ENCODE measurements at places on chromosomes 5 and 9. TPM values are rescaled to one million over a fixed set of nuclear protein-coding genes. Genes with fewer than 3 reads are reported as not detected.

GRCh38 chr5:84453405-84453804, 68.7 kb upstream of the EDIL3 start:
- DNase-seq = no peak

- no peak for DNase-seq
These were observed 208.9 kb downstream of the TRIM32 start for GRCh38 chr9:116895961-116896360.

GRCh38 chr5:134902071-134902801, 2.7 kb upstream of the PCBD2 start:
- no peak for DNase-seq

DNA sequence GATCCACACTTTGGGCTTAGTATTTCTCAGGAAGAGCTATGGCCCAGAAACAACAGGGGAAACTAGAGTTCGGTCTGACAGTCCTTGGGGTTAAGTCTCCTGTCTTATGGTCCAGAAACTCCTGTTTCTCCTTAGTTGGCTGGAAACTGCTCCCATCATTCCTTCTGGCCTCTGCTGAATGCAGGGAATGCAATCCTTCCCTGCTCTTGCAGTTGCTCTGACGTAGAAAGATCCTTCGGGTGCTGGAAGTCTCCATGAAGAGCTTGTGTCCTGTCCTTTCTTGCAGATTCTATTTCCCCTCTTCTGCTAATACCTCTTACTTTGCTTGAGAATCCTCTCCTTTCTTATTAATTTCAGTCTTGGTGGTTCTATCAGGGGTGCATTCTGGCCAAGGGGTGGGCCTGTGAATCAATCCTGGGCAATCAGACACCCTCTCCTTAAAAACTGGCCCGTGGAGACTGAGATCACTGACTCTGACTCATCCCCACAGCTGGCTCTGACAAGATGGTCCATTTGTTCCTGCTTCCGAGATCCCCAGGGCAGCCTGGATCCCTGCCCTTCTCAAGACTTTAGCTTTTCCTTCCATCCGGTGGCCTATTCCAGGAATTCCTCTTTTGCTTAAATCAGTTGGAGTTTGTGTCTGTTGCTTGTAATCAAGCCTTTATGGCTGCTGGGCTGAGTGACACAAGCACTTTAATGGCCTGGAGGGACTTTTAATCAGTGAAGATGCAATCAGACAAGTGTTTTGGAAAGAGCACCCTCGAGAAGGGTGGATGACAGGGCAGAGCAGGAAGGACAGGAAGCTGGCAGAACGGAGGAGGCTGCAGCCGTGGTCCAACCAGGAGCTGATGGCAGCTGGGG, 23.7 kb downstream of the PTGS1 start:
- DNase-seq = no peak

GRCh38 chr5:83639911-83640310, 80.7 kb downstream of the HAPLN1 start:
- DNase-seq = no peak

DNA sequence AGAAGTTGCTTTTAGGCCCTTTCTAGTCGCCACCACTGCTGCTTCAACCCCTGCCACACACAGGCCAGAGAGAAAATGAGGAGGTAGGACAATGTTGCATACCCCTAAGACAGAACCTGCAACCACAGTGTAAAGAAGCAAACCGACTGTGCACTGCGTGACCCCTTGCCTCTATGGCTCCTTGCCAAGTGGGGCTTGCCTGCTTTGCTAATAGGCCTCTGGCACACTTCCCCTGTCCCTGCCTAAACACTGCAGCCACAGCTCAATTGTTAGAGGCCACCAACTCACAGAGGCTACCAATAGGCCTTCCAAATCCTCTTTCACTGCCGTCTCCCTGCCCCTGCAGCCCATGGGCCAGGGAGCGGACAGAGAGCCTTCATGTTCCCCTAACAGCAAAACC, 280.1 kb downstream of the CDH10 start:
- no peak for DNase-seq

GRCh38 chr5:172981931-172982330, 1.6 kb upstream of the ATP6V0E1 start:
- DNase-seq = no peak

DNA sequence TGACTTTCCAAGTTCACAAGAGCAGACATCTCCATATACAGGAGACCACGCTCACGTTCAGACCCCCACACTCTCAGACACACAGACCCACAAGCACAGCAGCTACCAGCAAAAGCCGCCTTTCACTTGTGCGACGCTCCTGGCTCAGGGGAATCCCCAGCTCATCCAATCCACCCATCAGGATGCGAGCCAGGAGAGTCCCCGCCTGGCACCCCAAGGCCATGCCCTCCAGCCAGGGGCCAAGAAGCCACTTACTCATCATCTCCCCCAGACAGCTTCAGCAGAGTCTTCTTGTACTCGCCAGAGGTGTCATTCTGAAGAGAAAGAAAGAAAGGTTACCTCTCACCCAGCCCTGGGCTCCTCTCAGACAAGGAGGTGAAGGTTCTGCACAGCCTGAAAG, 29.7 kb downstream of the ANXA6 start:
- no peak for DNase-seq

DNA sequence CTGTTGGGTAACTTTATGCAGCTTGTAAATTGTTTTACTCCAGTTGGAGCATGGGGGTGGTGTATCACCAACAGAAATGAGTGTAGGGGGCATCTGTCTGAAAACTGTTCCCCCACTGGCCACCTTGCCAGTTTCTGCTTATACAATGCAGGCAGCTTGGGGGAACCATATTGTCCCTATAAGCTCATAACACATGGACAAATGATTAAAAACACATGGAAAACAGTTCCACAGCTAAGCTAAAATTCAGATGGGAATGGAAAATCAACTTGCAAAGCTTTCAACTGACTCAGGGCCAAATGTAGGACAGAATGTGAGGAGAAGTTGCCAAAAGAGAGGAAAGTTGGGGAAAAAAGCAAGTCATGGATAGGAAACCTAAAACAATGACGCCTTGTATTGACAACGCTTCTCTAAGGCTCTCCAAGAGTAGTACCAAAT, 7.9 kb upstream of the CER1 start:
- DNase-seq = no peak

DNA sequence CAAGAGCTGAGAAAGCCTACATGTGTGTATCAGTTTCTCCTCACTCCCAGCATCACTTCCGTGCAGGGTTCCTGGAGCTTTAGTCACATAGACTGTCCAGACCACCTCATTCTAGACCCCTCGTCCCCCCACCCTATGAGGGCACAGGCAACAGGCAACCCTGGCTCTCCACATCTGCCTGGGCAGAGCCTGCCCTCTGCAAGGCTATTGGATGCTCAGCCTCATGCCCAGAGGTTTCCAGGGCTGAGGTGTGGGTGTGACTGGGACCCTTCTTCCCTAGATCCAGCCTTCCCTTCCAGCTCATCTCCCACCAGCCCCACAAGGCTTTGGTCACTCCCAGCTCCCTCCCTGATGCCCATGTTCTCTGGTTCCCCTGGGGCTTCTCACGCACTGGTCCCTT, 161.4 kb downstream of the PAX5 start:
- DNase-seq = no peak

DNA sequence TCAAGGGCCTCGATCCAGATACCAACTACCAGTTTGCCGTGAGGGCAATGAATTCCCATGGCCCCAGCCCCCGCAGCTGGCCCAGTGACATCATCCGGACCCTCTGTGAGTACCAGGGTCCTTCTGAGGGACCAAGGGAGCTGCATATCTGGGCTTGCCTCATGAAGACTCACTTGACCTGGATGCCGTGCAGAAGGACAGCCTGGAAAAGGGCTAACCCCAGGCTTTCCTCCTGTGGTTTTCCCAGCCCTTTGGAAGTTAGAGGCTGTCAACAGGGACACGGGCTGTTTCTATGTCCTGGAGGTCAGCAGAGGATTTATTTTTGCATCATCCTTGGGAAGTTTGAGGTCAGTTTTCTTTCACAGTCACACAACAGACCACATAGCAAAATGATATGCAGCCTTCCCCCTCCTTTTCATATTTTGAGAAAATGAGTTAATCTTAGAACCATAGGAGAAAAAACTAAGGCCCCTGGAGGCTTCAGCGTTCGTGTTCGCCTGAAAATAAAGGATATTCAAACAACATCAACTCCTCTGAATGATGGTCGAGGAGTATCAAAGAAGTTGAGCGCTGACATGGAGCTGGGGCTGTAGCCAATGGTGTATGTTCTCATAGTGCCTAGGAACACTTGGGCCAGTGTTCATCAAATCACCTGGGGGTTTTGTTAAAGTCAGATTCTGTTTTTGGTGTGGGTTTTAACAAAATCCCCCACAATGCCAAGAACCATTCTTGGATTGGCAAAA, 112.2 kb downstream of the EGFLAM start:
- no peak for DNase-seq

- DNase-seq = no peak
These were observed 951.1 kb upstream of the DMAC1 start for GRCh38 chr9:8750639-8751051.

DNA sequence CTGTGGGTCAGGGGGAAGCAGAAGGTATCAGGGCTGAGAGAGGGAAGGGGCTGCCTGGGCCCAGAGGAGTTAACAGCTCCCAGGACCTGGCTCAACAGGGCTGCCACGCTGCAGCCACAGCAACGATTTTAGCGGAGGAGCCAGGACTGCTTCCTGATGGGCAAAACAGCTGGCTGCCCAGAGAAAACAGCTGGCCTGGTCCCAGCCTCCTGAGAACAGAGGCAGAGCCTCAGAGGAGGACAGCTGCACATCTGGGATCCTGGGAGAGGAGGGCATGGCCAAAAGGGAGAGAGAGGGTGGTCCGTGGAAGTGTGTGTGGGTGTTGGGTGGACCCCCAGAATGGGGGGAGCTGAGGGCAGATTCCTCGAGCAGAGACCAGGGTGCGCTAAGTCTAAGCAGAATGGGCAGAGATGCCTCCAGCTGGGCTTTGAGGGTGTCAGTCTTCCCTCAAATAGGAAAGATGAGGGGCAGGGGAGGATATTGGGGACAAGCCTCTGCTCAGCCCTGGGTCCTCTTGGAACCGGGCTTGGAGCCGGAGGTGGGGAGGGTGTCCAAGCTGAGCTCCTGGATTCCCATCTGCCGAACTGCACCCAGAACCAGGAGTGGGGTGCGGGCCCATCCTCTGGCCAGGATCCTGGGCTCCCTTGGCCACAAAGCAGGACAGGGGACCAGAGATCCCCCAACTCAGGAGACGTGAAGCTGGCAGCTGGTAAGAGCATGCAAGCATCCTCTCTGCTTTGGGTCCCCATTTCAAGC, 9.1 kb upstream of the CERCAM start:
- DNase-seq = no peak

- no peak for DNase-seq
These were observed 210.5 kb upstream of the SEMA6A start for GRCh38 chr5:116785106-116785505.

- DNase-seq = no peak
These were observed 1202.4 kb upstream of the SEMA6A start for GRCh38 chr5:117776977-117777376.

- DNase-seq = no peak
These were observed 11.8 kb upstream of the UBE2QL1 start for GRCh38 chr5:6436715-6437331.

- DNase-seq = no peak
These were observed 268.1 kb downstream of the EFNA5 start for GRCh38 chr5:107402434-107403227.

- no peak for DNase-seq
These were observed 28.0 kb downstream of the MARCHF3 start for GRCh38 chr5:127002390-127002789.

GRCh38 chr5:84715091-84715490, 330.4 kb upstream of the EDIL3 start:
- DNase-seq = no peak

GRCh38 chr9:124869466-124869985, 7.6 kb downstream of the ARPC5L start:
- no peak for DNase-seq

GRCh38 chr5:147956842-147957223, 50.5 kb upstream of the C5orf46 start:
- no peak for DNase-seq

CNTNAP3 gene
- 3.9 TPM for total RNA-seq

WDR31 gene
- total RNA-seq = 1.5 TPM

CLIC3 gene
- not detected for total RNA-seq

LOX gene
- total RNA-seq = 0.30 TPM

PCDHA9 gene
- 0.02 TPM for total RNA-seq

PTPN3 gene
- 9.2 TPM for total RNA-seq

PCDHGB5 gene
- 0.72 TPM for total RNA-seq

MLANA gene
- not detected for total RNA-seq

PDE6A gene
- total RNA-seq = 0.02 TPM

ITK gene
- 0.07 TPM for total RNA-seq

PURA gene
- 10.2 TPM for total RNA-seq

All from NCI-H460 (cell line).